SW480 (cell line): ENCODE measurements at places on chromosomes 5 and 9.

- no peak for DNase-seq
Observed at GRCh38 chr9:110476251-110476650, 103.3 kb downstream of the SVEP1 start.

DNA sequence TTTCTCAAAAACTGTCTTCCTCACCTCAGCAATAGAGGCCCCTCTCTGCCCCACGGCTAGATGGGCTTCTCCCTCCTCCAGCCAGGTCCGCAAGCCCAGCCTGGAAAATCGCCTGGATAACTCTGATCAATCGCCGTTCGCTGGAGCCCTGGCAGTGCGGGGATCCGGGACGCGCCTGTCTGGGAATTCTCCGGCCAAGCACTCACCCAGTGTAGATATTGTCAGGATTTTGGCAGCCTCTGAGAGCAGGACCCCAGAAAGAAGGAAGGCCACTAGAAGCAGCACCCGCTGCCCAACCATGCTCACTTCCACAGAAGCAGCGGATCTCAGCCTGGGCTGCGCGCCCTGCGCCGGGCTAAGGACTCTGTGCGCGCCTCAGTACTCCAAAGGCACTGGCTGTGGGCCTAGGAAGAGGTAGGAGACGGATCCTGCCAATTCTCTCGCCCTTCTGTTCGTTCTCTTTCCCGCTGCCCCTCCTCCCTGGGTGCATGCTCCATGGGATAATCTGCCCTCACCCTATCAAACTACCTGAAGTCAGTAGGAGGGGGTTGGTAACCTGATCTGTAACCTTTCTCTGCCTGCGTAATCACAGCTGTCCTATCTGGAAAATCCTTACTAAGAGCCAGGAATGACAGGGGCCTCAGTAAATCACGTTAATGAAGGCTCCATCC lies at the start of gene UGT3A1:
TSS of gene UGT3A1 (minus strand) at position 450 of the 671 bp plus-strand sequence. CDS start at position 300, 150 bp downstream.
- DNase-seq, result no peak

GRCh38 chr9:109972026-109972882 lies 192.3 kb downstream of the PALM2AKAP2 start:
- no peak for DNase-seq

DNA sequence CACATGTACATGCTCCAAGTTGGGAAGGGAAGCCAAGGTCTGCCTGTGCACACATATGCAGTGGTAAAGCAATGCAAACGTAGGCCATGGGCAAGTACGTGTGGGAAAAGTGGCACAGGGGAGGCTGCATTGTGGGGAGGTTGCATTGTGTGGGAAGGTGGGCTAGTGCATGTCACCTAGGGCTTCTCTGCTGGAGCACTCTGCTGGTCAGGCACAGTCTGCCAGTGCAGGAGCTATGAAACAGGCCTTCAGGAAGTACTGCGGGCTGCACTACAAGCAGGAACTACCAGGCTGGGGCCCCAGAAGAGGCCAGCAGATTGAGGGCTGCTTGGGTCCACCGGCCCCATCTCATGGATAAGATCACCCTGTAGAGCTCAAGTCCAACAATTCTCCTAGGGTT lies 1694.6 kb upstream of the CDH6 start:
- no peak for DNase-seq

DNA sequence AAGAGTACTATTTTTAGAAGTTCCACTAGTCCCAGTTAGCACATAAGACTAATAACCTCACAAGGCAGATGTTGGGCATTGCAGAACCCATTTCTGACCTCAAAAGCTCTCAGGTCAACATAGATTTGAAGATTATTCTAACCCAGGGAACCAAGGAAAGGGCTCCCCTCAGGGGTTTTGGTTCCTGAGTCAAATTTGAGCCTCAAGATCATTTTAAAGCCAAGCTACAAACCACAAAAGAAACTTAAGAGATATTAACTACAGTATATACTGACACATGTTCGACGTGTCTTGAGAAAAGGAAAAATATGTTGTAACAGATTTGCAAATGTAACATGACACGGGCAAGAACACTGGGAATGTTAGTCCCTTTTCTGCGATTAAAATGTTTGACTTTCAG lies 88.6 kb downstream of the GNAQ start:
- DNase-seq, result no peak

DNA sequence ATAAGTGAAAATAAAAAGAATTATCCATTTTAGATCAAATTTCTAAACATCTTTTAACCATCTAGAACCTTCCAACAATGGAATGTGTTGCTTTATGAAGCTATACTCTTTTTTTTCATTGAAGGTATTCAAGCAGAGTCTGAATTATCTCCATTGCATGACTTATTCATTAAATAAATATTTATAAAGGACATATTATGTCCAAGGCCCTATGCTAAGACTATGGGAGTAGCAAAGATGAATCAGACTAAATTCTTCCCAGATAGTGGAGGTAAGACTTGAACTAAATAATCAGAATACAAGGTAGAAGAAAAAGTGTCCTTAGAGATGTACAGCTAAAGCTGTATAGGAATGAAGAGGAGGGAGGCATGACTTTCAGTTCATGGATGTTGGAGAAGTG lies 215.5 kb upstream of the RGMB start:
- no peak for DNase-seq

DNA sequence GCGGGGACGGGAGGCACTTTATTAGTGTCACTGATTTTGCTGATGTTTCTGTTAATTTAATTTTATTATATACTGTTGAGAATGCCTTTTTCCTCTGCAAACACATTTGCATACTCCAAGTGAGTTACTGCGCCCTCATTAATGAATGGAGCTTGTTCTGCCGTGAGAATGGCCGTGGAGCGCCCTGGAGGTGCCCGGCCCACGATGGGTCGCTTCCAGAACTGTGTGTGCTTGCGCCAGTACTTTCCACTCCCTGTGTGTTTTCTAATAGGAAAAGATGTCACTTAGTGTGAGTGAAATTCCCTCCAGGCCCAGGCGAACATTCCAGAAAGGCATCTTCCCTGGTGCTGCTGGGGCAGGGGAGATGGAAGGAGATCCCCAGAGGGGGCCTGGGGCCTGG lies 30.1 kb downstream of the NDUFS6 start:
- DNase-seq, result no peak

GRCh38 chr5:119287547-119288111 lies 68.2 kb upstream of the TNFAIP8 start:
- no peak for DNase-seq

- DNase-seq, result no peak
Observed at GRCh38 chr5:141617128-141617527, 1.7 kb downstream of the DIAPH1 start.
